ENCODE measurements at places on chromosomes 1 and 21.

DNA sequence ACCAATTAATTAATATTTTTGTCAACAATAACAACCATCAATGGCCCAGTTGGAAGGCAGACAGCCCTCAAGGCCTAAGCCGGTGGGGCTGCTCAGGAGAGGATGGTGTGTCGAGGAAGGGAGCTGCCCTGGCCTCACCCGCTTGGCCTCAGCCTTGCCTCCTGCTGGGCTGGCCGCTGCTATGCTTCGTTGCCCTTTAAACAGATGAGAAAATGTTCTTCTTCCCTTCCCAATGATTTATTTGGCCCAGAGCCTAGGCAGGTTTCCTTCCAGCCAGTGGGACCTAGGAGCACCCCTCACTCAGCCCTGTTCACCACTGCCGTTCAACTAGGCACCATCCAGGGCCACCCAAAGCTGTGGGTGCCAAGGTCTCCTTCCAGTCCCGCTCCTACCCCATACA lies 3.1 kb upstream of the ADGRB2 start:
- no peak overlapping the region for H3K4me3 ChIP-seq
- H3K27ac ChIP-seq: no peak overlapping the region
- DNase-seq: no peak

DNA sequence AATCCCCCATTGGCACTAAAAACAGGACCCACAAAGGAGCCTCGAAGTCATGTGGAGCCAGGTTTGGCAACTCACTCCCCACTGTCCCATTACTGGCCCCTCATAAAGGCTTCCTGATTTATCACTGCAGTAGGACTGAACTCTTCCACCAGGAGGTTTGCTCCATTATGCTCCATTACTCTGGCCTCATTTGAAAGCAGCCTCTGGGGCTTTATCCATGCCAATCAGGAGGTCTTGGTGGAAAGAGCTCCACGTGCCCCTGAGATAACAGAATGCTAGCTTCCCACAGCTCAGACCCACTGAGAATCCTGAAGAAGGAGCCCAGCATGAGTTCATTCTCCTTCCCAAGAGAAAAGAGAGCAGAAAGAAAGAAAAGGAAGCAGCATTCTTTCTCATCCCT lies 76.4 kb downstream of the HIVEP3 start:
- H3K4me1 ChIP-seq: no peaks in the 10 kb centered on the region
- H3K27ac ChIP-seq: no peak overlapping the region
- no peak for DNase-seq
- H3K27me3 ChIP-seq: no peaks in the 10 kb centered on the region

- no peaks in the 10 kb centered on the region for H3K36me3 ChIP-seq
- peak overlapping the region; percentile 99 for H3K27ac ChIP-seq
- no peak for DNase-seq
- no peaks in the 10 kb centered on the region for H3K27me3 ChIP-seq
- peaks cover 26% of the 10 kb centered on the region for H3K4me1 ChIP-seq
Observed at GRCh38 chr1:65418522-65419185, 1.8 kb upstream of the LEPR start.

- no peak overlapping the region for H3K4me3 ChIP-seq
- peaks cover 5% of the 10 kb centered on the region for H3K36me3 ChIP-seq
- no peak overlapping the region for H3K27ac ChIP-seq
- H3K4me1 ChIP-seq: peaks cover 11% of the 10 kb centered on the region
- no peak for DNase-seq
Observed at GRCh38 chr1:41373373-41373772, 12.1 kb downstream of the FOXO6 start.

DNA sequence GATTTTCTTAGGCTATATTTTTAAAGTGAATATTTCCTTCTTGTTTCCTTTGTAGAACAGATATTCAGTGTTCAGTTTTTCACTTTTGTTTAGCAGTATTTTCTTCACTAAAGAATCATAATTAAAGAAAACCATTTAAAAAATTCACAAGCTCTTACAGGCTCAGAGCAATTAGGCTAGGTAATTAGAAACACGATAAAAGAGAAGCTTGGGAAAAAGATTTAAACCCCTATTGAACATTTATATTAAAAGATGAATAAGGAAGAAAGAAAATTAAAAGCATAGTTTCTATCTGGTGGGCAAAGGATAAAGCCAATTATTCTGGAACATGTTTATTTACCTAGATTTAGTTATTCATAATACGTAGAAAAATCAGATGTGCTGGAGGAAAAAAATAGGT lies 942.6 kb downstream of the PLA2G4A start:
- no peaks in the 10 kb centered on the region for H3K27me3 ChIP-seq
- no peak overlapping the region for H3K27ac ChIP-seq
- H3K4me3 ChIP-seq: no peak overlapping the region
- H3K36me3 ChIP-seq: no peaks in the 10 kb centered on the region
- DNase-seq: no peak
- H3K4me1 ChIP-seq: no peaks in the 10 kb centered on the region

- H3K4me1 ChIP-seq: no peaks in the 10 kb centered on the region
- no peak overlapping the region for H3K4me3 ChIP-seq
- peak; percentile 3 for DNase-seq
- no peak overlapping the region for H3K27ac ChIP-seq
- no peaks in the 10 kb centered on the region for H3K36me3 ChIP-seq
- no peaks in the 10 kb centered on the region for H3K27me3 ChIP-seq
Observed at GRCh38 chr21:24183077-24183476, 1424.2 kb downstream of the MRPL39 start.

GRCh38 chr1:99756598-99756997 lies 9.8 kb downstream of the FRRS1 start:
- peaks cover 11% of the 10 kb centered on the region for H3K4me1 ChIP-seq
- H3K27ac ChIP-seq: no peak overlapping the region
- H3K4me3 ChIP-seq: no peak overlapping the region
- H3K36me3 ChIP-seq: no peaks in the 10 kb centered on the region
- H3K27me3 ChIP-seq: no peaks in the 10 kb centered on the region

- H3K27ac ChIP-seq: no peak overlapping the region
- H3K4me3 ChIP-seq: no peak overlapping the region
- no peaks in the 10 kb centered on the region for H3K27me3 ChIP-seq
- H3K4me1 ChIP-seq: no peaks in the 10 kb centered on the region
- no peak for DNase-seq
Observed at GRCh38 chr21:26739189-26739588, 106.0 kb downstream of the ADAMTS1 start.

DNA sequence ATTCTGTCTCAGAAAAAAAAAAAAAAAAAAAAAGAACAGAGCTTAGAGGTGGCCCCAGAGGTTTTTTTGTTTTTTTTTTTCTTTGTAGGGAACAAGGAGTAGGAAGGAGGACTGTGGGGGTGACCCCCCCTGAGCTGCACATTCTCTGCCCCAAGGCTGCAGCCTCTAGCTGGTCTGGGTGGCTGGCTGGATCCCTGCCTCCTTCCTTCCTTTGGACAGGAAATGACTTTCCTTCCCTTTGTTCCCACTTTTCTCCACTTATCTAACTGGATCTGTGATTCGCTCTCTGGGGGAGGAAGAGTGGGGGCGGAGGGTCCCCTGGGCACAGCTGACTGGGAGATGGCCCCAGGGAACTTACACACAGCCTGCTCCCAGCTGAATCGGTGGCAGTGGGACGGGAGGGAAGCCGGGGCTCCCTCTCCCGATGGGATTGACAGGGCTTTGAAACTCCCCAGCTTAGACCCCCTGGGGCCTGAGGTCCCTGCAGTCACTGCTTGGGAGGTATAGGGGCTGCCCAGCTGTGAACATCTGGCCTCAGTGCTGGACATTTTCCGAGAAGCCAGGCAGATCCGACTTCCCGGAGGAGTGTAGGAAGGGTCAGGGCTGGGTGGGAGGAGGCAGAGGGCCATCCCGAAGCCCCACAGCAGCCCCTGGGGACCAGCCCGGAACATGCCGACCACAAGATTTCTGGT lies 2.1 kb downstream of the FBLIM1 start:
- DNase-seq: no peak
- H3K4me3 ChIP-seq: peak overlapping the region; percentile 78
- H3K4me1 ChIP-seq: peaks cover 83% of the 10 kb centered on the region

DNA sequence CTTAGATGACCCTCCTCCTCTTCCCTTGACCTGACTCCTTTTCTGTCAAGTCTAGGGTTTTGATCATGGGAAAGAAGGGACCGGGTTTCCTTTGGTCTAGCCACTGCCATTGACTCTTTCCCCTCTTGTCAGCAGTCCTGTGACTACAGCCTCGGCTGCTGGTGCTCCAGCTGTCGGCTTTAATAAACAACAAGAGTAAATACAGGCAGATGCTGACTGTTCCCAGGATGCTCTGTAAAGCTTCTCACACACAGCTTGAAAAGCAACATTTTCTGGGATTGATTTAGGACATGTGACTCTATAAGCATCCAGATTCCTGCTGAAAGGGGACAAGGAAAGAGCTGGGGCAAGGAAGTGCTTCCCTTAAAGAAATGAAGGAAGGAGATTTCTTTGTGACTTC lies 53.5 kb upstream of the CTTNBP2NL start:
- no peak overlapping the region for H3K27ac ChIP-seq
- peak; percentile 42 for DNase-seq
- H3K4me3 ChIP-seq: no peak overlapping the region
- H3K36me3 ChIP-seq: no peaks in the 10 kb centered on the region
- no peaks in the 10 kb centered on the region for H3K4me1 ChIP-seq

DNA sequence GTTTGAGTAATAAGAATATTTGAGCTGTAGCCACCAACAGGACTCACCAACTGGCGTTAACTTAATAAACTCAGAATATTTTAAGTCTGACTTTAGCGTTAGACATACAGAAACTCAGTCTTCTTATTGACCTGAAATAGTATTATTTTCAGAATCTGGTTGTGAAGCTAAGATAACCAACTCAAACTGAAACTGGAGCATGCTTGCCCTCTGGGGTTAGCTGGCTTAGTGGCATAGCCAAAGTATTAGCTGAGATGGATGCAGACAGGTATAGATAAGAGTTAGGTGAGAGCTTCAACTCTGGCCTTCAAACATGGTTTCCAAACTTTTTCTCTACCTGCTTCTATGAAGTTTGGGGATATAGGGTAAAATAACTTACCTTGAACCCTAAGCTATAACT lies 40.5 kb downstream of the AMY1C start:
- no peak overlapping the region for H3K27ac ChIP-seq
- H3K4me1 ChIP-seq: no peaks in the 10 kb centered on the region
- H3K36me3 ChIP-seq: no peaks in the 10 kb centered on the region

GRCh38 chr1:180211860-180212229 lies 18.2 kb upstream of the LHX4 start:
- no peak overlapping the region for H3K4me3 ChIP-seq
- H3K36me3 ChIP-seq: no peaks in the 10 kb centered on the region
- no peaks in the 10 kb centered on the region for H3K4me1 ChIP-seq
- no peak overlapping the region for H3K27ac ChIP-seq
- H3K27me3 ChIP-seq: peaks cover 18% of the 10 kb centered on the region
- no peak for DNase-seq

DNA sequence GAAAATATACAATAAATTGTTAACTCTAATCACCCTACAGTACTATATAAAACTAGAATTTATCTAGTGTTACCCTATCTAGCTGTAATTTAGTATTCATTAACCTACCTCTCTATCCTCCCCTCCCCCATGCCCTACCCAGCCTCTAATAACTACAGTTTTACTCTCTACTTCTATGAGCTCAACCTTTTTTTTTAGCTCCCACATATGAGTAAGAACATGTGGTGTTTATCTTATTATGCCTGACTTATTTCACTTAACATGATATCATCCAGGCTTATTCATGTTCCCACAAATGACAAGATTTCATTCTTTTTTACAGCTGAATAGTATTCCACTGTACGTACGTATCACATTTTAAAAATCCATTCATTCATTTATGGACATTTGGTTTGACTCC lies 46.0 kb upstream of the WARS2 start:
- H3K27ac ChIP-seq: no peak overlapping the region
- H3K4me3 ChIP-seq: no peak overlapping the region
- no peaks in the 10 kb centered on the region for H3K27me3 ChIP-seq
- H3K4me1 ChIP-seq: no peaks in the 10 kb centered on the region

GRCh38 chr1:51203121-51203873 lies 32.8 kb upstream of the RNF11 start:
- no peak for DNase-seq
- no peaks in the 10 kb centered on the region for H3K4me1 ChIP-seq
- H3K27ac ChIP-seq: no peak overlapping the region
- no peak overlapping the region for H3K4me3 ChIP-seq
- H3K36me3 ChIP-seq: no peaks in the 10 kb centered on the region

DNA sequence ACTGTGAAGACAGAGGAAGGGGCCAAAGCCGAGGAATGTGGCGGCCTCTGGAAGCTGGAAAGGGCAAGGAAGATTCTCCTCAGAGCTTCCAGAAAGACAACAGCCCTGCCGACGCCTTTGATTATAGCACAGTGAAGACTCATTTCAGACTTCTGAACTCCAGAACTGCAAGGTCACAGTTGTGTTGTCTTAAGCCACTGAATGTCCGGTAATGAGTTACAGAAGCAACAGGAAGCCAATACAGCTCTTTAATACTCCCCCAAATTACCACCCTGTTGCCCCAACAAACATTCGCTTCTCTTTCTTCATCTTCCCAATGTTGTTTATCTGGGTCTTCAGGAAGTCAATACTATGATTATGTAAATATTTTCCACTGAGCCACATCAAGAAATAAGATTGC lies 44.0 kb downstream of the ETS2 start:
- H3K36me3 ChIP-seq: no peaks in the 10 kb centered on the region
- DNase-seq: no peak
- no peak overlapping the region for H3K27ac ChIP-seq

- H3K4me3 ChIP-seq: no peak overlapping the region
- H3K27ac ChIP-seq: no peak overlapping the region
- H3K4me1 ChIP-seq: no peaks in the 10 kb centered on the region
- no peaks in the 10 kb centered on the region for H3K36me3 ChIP-seq
- peaks cover 12% of the 10 kb centered on the region for H3K27me3 ChIP-seq
Observed at GRCh38 chr1:165248969-165249571, 107.4 kb downstream of the LMX1A start.
